ENCODE measurements at places on chromosomes 5 and 9. TPM values are rescaled to one million over a fixed set of nuclear protein-coding genes. Genes with fewer than 3 reads are reported as not detected.
A peak's percentile ranks its signal among the peaks of the same experiment; 100 is the strongest.

DNA sequence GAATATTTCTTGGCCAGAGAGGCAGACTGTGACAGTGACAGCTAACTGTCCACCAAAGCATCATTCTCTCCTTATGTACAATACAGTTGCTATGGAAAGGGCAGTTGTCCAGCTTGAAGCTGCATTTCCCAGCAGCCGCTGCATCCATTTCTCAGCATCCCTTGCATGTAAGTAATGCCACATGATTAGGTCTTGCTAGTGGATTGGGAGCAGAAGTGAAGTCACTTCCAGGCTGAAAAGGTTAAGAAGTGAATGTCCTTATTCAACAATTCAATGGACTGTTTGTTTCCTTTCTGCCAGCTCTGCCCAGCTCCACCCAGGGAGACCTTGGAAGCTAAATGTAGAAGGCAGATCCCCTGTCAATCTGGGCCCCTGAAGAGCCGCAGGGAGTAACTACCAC lies 26.1 kb upstream of the RETREG1 start:
- no peak overlapping the region for H3K27ac ChIP-seq
- DNase-seq, result no peak
- peaks cover 11% of the 10 kb centered on the region for H3K36me3 ChIP-seq
- no peaks in the 10 kb centered on the region for H3K27me3 ChIP-seq

GRCh38 chr5:148840531-148840930 lies 14.1 kb downstream of the ADRB2 start:
- H3K36me3 ChIP-seq, result no peaks in the 10 kb centered on the region
- H3K27me3 ChIP-seq, result no peaks in the 10 kb centered on the region
- no peak overlapping the region for H3K27ac ChIP-seq
- H3K4me1 ChIP-seq, result no peaks in the 10 kb centered on the region

- no peak for DNase-seq
- no peaks in the 10 kb centered on the region for H3K4me1 ChIP-seq
- peaks cover 10% of the 10 kb centered on the region for H3K36me3 ChIP-seq
- no peaks in the 10 kb centered on the region for H3K27me3 ChIP-seq
- no peak overlapping the region for H3K4me3 ChIP-seq
Observed at GRCh38 chr9:79953908-79954307, 382.1 kb downstream of the TLE4 start.

GRCh38 chr5:143796125-143796524 lies 15.8 kb upstream of the HMHB1 start:
- DNase-seq, result no peak
- no peak overlapping the region for H3K4me3 ChIP-seq
- H3K27ac ChIP-seq, result no peak overlapping the region
- H3K4me1 ChIP-seq, result no peaks in the 10 kb centered on the region
- no peaks in the 10 kb centered on the region for H3K27me3 ChIP-seq

- no peak for DNase-seq
- H3K27me3 ChIP-seq, result no peaks in the 10 kb centered on the region
- H3K27ac ChIP-seq, result no peak overlapping the region
- H3K36me3 ChIP-seq, result peaks cover 3% of the 10 kb centered on the region
Observed at GRCh38 chr5:24480952-24481351, 163.8 kb downstream of the CDH10 start.

DNA sequence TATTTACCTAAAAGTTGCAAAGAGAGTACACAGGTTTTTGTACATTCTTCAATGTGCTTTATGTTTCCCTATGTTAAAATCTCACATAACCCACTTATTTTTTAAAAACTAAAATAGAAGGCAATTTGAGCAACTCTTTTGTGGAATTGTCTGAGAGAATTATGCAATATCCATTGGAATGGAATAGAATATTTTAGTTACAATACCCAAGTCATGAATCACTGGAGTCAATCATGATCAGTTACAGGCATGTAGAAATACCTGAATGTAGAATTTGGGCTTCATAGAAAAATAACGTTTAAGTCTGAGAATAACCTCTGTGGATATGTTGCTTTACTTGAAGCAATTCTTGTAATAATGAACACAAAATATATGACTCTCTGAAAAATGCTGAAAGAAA lies 143.3 kb downstream of the FGF10 start:
- no peaks in the 10 kb centered on the region for H3K4me1 ChIP-seq
- H3K36me3 ChIP-seq, result peaks cover 2% of the 10 kb centered on the region
- no peaks in the 10 kb centered on the region for H3K27me3 ChIP-seq
- no peak overlapping the region for H3K27ac ChIP-seq
- DNase-seq, result no peak
- no peak overlapping the region for H3K4me3 ChIP-seq

DNA sequence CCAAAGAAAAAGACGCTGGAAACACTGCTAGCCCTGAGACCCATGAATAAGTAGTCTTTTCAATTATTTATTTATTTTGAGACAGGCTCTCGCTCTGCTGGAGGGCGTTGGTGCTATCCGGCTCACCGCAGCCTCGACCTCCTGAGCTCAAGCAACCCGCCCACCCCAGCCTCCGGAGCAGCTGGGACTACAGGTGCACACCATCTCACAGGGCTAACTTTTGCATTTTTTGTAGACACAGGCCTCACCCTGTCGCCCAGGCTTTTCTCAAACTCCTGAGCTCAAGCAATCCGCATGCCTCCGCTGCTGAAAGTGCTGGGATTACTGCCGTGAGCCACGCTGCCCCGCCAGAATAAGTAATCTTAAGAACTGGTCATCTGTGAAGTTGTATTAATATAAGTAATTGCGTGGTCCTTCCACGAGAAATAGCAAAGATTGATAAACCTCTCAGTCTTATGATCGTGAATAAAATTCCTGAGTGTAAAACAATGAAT lies 1.6 kb downstream of the ANXA2R start:
- DNase-seq, result peak; percentile 35
- no peak overlapping the region for H3K4me3 ChIP-seq
- peaks cover 91% of the 10 kb centered on the region for H3K27me3 ChIP-seq
- H3K4me1 ChIP-seq, result peaks cover 2% of the 10 kb centered on the region
- no peaks in the 10 kb centered on the region for H3K36me3 ChIP-seq
- H3K27ac ChIP-seq, result no peak overlapping the region

- no peaks in the 10 kb centered on the region for H3K27me3 ChIP-seq
- peaks cover 1% of the 10 kb centered on the region for H3K36me3 ChIP-seq
- peak overlapping the region; percentile 99 for H3K4me3 ChIP-seq
- H3K4me1 ChIP-seq, result no peaks in the 10 kb centered on the region
Observed at GRCh38 chr5:36874465-36874864, 2.1 kb upstream of the NIPBL start.

DNA sequence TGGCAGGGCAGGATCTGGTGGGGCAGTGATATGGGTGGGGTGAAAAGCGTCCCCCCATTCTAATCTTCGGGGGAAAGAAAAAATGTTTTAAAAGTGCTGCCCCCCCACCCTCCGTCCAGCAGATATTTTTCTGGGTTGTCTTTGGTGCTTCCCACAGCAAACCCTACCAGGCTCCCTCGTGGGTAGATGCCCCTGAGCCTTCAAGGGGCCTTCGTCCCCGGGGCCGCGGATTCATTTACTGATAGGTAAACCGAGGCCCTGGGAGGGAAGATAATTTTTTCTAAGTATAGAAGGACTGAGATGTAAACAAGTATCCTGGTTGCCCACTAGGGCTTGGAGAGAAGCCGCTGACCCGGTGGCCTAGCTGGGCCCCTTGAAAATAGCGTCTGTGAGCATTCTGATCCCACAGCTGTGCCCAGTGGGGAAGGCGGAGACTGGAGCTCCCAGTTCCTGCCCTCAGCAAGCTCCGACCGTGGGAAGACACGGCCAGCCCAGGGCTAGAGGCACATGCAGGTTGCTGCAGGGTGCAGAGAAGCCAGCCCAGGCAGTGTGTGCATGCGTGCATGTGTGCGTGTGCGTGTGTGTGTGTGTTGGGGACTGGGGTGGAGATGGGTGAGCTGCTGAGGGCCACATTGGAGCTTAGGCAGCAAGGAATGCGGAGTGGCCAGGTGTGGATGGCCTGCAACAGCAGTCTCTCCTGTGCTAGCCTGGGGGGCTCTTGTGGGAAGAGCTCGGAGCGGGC lies 6.0 kb upstream of the RXRA start:
- no peak overlapping the region for H3K27ac ChIP-seq
- no peaks in the 10 kb centered on the region for H3K36me3 ChIP-seq
- H3K4me3 ChIP-seq, result no peak overlapping the region
- no peaks in the 10 kb centered on the region for H3K4me1 ChIP-seq

FCN1 gene
- not detected for total RNA-seq

MEF2C gene
- 0.20 TPM for total RNA-seq

PCDHAC2 gene
- 5.4 TPM for total RNA-seq

PKD2L2 gene
- total RNA-seq, result not detected

RLN1 gene
- 0.39 TPM for total RNA-seq

SLC36A2 gene
- total RNA-seq, result 0.07 TPM

Data from H9 (cell line).